ENCODE measurements at places on chromosomes 6 and 20.

- no peak for DNase-seq
Observed at GRCh38 chr6:91281901-91282300, 695.0 kb upstream of the MAP3K7 start.

DNA sequence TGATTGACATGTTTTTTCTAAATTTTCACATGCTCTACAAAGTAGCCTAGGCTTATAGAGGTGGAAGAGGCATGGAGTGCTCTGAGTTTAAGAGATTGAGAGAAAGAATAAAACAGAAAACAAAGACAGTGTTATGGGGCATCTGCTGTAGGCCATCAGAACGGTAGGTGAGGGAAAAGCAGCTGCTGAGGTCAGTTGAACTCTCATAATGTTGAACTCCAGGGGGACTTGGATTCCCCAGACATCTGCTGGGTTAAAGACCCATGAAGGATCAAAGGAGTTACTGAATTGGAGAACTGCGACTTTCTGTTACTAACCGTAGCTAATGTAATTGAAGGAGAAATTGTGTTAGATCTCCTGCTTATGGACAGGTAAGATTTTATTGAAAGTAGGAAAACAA lies 333.9 kb downstream of the TFAP2B start:
- no peak for DNase-seq

- no peak for DNase-seq
Observed at GRCh38 chr6:143225929-143226328, 165.2 kb downstream of the AIG1 start.

DNA sequence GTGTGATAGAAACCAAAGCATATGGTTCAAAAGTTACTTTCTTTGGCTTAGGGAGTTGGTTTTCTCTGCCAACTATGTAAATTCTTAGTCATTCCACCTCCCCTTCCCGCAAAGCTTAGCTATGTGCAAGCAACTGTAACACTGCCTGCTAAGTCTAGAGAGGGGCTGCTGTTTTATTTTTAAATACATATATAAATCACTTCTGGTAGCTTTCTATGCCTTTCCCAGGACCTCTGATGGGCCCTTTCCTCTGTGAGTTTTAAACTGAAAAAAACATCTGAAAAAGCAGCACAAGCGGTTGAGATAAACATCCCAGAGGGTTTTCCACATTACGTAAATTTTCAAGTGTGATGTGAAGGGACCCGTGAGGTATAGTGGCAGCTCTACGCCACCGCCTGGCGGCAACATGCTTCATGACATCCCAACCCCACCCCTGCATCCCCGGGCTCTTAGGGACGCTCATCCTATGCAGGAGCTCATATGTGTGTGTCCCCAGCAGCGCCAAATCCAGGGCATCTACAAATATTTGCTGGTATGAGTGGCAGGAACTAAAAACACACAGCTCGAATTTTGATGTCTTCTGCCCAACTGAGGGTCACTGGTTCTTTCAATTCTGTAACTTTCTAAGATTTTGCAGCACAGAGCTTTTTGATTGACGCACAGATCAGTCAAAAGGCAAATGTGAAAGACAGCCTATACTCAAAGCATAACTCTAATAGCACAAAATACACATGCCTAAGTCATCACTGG lies 12.7 kb downstream of the SAYSD1 start:
- DNase-seq = no peak

- no peak for DNase-seq
Observed at GRCh38 chr6:84284428-84285049, 57.1 kb upstream of the CEP162 start.

DNA sequence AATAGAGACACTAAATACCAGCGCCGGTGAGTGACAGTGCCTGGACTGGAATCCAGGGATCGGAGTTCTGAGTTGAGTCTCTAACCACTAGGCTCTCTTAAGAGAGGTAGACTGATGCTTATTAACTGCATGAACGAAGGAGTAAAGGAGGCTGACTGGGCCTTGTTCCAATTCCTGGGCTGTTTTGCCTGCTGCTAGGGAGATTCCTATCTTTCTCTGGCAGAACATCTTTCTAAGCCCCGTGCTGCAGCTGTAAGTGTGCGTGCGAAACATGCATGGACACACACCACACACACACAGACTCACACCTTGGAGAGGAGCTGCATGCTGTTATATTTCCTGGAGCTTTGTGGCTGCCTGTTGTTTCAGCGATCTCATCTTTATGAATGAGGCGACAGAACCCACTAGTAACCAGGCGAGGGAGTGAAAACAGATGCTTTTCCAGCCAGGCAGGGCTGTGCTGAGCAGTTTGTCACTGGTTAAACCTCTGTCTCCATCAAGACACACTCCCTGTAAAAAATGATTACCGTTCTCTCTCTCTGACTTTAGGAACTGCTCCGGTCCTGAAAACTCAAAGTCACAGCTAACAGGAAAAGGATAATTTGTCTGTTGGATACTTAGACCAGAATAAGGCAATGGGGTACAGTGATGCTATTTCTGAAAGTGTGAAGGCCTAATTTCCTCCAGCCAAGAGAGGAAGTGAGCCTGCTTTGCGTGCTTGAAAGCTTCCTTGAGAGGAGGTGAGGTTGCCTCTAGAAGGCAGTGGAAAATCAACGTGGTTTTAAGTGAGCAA lies 157.4 kb upstream of the ZNF217 start:
- no peak for DNase-seq
